ENCODE measurements at places on chromosomes 16 and 17. TPM values are rescaled to one million over a fixed set of nuclear protein-coding genes. Genes with fewer than 3 reads are reported as not detected.

DNA sequence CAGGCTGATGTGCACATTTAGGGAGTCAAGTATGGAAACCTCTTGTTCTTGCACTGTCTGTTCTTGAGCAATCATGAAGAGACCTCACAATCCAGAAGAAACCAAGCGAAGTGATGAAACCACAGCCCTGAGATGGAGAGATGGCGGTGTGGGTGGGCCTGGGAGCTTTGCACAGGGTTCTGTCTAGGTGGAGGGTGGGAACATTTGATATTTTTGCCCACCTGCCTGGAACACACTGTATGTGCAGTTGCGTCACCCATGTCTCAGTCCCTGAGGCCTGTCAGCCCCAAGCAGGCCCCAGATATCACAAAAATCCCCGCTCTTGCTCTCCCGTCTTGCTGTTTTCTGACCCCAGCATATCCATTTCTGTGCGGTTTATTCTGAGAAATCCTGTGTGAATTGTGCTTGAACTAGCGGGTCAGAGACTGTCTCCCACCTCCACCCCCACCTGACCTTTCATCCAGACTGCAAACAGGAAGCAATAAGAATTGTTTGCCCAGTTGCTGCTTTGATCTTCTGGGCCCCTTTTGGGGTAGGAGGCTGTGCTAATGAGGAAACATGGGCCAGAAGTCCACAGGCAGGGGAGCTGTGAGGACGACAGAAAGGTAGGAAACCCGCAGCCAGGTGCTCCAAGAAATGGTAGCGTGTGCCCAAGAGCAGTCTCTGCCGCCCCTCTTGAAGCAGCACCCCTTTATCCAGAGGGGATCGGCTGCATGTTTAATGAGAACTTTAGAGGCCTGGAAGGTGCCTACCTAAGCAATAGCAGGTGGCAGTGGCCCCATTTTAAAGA, 183.8 kb downstream of the CCDC182 start:
- DNase-seq = no peak

Gene ACADVL
- total RNA-seq = 252 TPM

GRCh38 chr17:27284811-27285415, 9.0 kb upstream of the WSB1 start:
- DNase-seq = peak; percentile 52

GRCh38 chr16:86466696-86467406, 43.5 kb upstream of the FOXF1 start:
- no peak for DNase-seq

Data from glomerular endothelial cell (primary cell).